NCI-H526 treated with DMSO at 0.1 percent for 48 hours (cell line): ENCODE measurements at places on chromosomes 1 and 21.

DNA sequence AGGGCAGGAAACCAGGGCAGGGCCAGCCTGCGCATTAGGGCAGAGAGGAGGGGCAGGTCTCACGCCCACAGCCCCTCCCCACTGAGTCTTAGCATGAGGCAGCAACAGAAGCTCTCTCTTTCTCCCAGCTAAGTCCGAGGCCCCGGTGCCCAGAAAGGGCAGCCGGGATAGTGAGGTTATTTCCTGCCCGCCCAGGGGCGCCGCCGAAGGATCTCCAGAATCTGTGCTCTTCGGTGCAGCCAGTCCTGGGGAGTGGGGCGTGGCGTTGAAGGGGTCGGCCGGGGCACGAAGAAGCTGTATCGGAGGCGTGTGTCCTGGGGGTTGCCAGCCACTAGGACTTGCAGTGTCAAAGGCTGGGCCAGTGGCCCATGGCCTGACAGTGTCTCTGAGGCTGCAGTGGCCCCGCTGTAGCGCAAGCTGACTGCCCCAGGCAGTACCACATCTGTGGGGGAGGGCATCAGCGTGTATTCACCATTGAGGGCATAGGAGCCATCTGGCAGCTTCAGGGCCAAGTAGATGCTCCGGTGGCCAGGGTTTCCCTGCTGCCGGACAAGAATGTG lies 7.8 kb downstream of the ADAMTS4 start:
- DNase-seq, result no peak

GRCh38 chr1:66182551-66183178 lies 351.3 kb upstream of the SGIP1 start:
- DNase-seq, result no peak

DNA sequence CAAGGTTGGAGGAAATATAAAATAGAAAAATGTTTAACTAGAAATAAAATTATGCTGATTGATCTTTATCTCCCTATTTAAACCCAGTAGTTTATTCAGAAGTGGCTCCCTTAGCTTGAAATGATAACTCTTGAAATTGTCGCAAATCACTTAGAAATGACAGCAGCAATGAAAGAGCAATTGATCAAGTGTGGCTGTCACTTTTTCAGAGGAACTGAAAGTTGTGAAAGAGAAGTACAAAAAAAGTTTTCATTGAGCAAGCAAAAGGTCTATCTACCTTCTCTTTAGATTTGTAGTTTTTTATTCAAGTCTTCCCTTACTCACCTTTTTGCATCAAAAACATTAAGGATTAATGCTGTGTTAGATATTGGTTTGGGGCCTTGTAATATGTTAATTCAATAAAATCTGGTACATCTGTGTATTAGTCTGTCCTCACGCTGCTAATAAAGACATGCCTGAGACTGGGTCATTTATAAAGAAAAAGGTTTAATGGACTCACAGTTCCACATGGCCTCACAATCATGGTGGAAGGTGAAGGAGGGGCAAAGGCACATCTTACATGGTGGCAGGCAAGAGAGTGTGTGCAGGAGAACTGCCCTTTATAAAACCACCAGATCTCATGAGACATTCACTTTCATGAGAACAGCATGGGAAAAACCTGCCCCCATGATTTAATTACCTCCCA lies 48.3 kb downstream of the LRRC8C start:
- DNase-seq, result no peak

DNA sequence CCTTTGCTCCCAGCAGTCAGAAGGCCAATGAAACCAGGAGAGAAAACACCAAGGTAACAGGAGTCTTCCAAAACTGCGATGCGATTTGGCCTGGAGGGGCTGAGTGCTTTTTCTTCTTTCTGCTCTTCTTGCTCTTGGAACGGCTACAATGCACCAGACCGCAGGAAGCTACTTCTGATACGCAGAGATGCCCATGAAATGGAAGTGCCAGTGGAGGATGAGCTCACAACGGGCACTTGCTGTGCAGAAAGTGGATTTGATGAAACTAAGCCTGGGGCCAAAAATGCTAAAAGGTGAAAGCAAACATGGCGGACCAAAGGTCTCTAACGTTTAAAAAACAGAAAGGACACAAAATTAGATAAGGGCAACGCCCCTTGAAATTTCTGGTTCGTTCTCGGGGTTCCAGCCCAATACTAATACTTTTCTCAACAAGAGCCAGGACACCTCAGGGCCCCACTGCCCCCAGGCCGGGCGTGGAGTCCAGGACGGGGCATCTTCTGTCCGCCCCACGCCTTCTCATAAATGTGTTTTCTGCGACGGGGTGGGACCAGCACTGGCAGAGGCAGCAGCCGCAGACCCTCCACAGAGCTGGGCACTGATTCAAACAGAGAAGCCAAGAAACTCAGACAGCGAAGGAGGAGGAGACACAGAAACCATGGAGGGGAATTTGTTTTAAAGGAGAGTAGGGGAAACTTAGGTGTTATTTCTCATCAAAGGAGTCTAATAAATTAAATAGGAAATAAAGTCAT lies 101.3 kb downstream of the CRYAA start:
- no peak for DNase-seq

GRCh38 chr1:181675091-181675917 lies 192.0 kb downstream of the CACNA1E start:
- DNase-seq, result no peak

- no peak for DNase-seq
These were observed 5.9 kb downstream of the AKT3 start for GRCh38 chr1:243844186-243844585.

DNA sequence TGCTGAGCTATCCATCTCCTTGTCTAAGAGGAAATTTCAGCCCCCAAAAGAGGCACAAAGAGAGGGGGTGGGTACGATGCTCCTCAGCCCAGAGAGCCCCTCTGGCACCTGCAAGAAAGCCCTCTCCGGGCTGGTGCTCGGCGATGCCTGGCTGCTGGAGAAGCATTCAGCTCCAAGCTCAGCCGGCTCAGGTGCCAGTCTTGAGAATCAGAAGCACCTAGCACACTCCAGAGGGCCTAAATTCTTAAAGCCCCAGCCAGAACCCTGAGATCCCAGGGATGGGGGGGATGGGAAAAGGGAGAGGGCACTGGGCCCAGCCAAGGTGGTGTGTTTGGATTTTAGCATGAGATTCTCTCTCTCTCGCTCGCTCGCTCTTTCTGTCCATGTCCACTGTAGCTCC lies 2.9 kb downstream of the GRIK3 start:
- DNase-seq, result no peak

DNA sequence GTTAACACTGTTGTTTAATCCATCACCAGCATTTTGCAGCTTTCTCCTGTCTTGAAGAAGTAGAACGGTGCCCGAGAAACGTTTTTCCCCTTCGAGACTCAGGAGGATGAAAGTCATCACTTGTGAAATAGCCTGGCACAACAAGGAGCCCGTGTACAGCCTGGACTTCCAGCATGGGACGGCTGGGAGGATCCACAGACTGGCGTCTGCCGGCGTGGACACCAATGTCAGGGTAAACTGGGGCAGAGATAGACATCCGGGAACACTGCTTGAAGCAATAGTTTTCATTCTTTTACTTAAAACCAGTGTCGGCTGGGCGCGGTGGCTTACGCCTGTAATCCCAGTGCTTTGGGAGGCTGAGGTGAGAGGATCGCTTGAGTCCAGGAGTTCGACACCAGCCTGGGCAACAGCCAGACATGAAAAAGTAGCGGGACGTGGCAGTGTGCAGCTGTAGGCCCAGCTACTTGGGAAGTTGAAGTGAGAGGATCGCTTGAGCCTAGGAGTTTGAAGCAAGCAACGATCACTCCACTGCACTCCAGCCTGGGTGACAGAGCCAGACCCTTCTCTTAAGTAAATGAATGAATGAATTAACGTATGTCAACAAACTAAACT lies 945 bp downstream of the CHAF1B start:
- no peak for DNase-seq

DNA sequence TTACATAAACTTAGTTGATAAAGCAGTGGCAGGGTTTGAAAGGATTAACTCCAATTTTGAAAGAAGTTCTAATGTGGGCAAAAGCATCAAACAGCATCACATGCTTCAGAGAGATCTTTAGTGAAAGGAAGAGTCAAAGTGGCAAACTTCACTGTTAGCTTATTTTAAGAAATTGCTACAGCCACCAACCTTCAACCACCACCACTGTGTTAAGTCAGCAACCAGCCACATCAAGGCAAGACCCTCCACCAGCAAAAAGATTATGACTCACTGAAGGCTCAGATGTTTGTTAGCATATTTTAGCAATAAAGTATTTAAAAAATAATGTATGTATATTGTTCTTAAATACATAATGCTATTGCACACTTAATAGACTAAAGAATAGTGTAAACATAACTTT lies 21.3 kb upstream of the MAGI3 start:
- DNase-seq, result no peak

GRCh38 chr1:47214549-47214948 lies 17.5 kb downstream of the TAL1 start:
- DNase-seq, result no peak

GRCh38 chr1:39656391-39656790 lies 15.5 kb downstream of the NT5C1A start:
- DNase-seq, result no peak

GRCh38 chr1:68590473-68590872 lies 93.6 kb upstream of the DEPDC1 start:
- DNase-seq, result no peak

DNA sequence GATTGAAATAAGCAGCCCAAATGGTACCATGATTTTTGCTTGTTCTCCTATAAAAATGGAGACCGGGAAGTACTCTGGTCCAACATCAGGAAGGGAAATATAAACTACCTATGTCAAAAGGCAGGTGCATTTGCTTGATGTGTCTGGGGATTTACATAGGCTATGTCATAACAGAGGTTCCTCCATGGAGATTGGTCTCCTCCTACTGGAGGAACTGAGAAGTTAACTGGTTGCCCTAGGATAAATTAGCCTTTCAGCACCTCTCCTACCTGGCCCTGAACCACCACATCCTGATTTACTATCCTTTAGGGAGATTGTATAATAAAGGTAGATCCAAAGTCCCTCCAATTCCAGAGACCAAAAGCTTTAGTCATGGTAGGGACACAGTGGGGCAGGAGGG lies 1109.3 kb upstream of the B3GALT2 start:
- peak; percentile 21 for DNase-seq

GRCh38 chr1:77024500-77024899 lies 157.2 kb downstream of the ST6GALNAC5 start:
- no peak for DNase-seq

DNA sequence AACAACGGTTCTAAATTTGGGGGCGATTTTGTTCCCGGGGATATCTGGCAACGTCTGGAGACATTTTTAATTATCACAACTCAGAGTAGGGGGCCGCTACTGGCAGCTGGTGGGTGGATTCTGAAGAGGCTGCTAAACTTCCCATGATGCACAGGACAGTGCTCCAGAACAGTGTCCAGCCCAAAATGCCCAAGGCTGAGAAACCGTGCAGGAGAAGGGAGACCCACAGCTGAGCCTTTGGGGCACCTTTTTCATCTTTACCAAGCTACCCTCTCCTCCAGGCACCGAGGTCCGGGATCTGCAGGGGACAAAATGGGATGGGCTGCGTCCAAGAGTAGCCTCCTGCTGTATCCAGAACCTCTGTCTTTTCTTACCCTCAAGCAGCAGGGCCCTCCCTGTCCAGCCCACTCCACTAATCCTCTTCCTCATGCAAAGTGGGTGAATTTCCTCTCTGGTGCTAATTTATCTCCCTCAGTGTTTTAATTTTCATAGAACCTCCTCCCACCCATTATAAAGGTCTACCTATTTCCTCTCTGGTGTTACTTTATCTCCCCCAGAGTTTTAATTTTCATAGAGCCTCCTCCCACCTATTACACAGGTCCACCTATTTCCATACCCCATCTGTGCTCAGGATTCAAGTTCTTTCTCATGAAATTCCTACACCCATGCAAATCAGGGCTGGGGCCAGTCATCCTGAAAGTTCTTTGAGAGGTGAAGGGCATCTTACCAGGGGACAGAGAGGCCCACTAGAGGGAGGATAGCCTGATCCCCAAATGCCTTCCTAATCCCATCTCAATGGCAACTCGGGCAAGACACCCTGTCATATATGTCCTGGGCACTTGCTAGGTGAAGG lies 42.7 kb downstream of the CSMD2 start:
- no peak for DNase-seq

DNA sequence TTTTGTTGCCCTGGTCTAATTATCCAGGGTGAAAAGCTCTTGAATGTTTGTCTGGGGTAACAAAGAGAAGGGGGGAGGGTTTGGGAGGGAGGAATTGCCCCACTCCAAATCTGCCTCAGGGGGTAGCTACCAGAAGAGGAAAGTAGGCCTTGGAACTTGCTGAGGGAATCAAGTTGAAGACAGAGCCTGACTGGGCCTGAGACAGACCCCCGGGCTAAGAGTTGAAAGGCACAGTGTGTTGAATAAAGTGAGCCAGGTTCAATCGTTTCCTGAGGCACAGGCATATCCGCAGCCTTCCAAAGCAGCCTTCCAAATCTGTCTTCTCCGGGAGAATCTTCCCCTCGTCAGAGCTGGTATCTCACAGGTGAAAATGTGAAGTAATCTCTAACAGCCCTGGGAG lies 96.6 kb downstream of the LRIG2 start:
- no peak for DNase-seq

DNA sequence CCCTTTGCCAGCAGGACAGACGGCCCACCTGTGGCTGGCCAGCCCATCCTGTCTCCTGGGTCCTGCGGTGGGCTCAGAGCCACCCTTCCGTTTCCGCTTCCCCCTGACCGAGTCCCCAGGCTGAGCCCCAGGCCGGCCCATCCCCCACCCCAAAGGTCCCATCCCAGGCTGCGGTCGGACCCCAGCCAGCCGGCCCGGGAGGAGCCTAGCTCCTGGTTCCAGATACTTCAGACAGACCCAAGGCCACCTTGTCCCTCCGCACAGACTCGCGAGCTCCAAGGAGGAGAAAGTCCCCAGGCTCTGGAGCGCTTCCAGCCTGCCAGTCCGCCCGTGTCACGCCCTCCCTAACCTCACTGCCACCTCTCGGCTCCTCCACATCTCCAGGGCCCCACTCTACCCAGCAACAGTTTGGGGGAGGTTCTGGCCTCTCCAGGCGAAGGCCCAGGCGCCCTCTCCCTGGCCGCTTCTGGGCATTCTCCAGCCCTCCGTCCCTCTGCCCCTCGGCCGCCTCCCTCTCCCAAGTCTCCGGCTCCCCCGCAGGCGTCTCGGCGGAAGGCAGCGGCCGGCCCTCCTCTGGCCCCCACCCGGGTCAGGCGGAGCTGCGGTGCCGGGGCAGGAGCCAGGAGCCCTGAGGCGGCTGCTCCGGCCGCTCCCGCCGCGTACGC lies 835 bp downstream of the LRRN2 start:
- DNase-seq, result no peak

GRCh38 chr21:38989745-38990423 lies 184.2 kb downstream of the ETS2 start:
- DNase-seq, result peak; percentile 12

DNA sequence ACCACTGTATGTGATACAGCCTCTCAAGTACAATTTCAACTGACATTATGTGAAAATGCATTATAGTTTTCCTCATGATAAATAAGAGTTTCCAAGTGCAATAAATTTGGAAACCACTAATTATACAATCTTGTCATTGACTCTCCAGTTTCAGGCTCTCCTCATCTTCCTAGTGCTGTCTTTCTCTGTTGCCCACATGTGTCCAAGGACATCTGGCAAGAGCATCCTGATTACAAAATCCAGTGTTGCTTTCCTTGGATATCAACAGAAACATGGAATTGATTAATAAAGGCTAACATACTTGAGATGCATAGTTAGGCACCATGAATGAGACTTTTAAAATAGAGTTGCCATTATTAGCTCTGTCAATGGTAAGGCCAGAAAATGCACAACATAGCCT lies 15.6 kb upstream of the MAP10 start:
- no peak for DNase-seq
